ENCODE measurements at places on chromosomes 7 and 10.
A peak's percentile ranks its signal among the peaks of the same experiment; 100 is the strongest.

DNA sequence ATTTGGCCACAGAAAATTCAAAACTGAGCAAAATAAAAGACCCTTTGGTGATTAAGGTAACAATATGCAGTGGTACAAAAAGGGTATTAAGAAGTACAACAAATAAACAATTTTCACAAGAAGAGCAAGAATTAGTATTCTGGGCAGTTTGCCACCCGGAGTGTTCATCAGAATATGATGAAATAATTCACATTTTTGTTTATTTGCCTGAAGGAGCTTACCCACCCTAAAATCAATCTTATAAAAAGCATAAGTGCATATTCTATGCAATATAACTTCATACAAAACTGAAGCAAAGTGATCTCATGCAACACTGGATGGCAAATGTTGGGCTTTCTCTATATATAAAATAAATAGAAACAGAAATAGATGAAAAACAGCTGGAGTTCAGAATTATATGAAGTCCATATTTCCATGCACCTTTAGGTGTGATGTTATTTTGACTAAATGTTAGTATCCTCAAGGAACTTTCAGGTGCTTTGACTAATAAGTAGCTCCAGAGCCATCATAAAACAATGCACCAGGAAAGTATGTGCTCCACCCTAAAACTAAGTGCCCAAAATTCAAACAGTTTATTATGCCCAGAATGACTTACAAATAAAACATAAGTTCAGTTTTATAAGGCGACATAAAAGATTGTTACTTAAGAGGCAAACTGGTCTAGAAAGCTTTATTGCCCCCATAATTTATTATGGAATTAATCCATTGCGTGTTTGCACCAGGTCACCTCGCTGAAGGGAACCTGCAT, 474.3 kb downstream of the SEMA3D start:
- DNase-seq = no peak

- DNase-seq = no peak
Measured at GRCh38 chr7:95691464-95691863, 80.9 kb upstream of the DYNC1I1 start.

GRCh38 chr7:3432911-3433310, 131.9 kb downstream of the SDK1 start:
- no peak for DNase-seq

DNA sequence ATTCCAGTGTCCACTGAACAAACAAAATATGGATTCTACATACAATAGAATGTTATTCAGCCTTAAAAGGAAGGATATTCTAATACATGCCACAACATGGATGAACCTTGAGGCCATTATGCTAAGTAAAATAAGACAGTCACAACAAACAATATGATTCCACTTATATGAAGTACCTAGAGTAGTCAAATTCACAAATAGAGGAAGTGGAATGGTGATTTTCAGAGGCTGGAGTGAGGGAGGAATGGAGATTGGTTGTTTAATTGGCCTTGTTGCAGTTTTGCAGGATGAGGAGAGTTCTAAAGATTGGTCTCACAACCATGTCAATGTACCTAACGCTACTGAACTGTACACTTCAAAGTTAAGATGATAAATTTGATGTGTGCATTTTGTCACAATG, 119.6 kb downstream of the CHN2 start:
- DNase-seq = no peak

DNA sequence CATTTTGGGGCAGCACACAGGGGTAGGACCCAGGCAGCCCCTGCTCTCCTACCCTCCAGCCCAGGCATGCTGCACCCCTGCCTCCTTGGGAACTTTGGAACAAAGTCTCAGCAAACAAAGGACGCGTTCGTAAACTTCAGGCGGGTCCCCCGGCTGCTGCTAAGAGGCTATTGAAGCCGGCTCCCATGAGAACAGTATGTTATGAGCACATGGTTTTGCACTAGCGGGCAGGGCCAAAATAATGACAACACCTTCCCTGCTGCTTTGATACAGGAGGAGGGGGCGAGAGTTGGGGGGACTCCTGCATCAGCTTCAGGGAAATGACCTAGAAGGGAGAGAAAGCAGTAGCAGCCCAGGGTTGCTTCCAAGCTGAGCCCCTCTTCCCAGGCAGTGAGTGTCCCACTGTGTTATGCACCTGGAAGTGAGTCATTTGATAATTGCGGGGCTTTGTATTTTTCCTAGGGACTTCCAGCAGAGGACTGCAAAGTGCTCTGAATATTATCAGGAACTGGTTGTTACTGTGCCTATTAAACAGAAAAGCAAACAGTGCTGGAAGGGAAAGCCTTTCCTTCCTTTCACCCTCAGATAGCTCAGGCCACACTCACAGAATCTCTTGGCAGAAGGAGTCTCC, 6.9 kb downstream of the ITPRIP start:
- DNase-seq = no peak

GRCh38 chr10:35224045-35224740, 97.5 kb downstream of the CREM start:
- no peak for DNase-seq

- no peak for DNase-seq
Measured at GRCh38 chr10:22369434-22370072, 24.3 kb downstream of the SPAG6 start.

- no peak for DNase-seq
Measured at GRCh38 chr10:131516285-131516684, 204.8 kb upstream of the TCERG1L start.

DNA sequence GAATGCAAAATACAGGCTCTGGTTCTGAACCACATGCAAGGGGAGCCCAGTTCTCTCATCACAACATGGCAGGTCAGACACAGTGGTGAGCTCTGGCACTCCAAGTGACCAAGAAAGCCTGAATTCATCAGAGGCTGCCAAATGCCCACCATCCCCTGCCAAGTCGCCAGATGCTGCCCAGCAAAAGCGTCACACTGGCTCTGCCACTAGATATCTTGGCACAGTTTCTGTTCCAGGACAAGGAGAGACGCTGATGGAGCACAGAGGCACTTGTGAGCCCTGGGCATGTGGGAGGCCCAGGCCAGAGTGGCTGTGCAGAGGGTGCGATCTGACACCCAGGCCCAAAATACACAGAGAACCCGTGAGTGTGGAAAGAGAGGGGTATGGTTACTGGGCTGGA, 57.8 kb downstream of the GAD2 start:
- no peak for DNase-seq

GRCh38 chr7:17229228-17229627, 69.2 kb upstream of the AHR start:
- no peak for DNase-seq

DNA sequence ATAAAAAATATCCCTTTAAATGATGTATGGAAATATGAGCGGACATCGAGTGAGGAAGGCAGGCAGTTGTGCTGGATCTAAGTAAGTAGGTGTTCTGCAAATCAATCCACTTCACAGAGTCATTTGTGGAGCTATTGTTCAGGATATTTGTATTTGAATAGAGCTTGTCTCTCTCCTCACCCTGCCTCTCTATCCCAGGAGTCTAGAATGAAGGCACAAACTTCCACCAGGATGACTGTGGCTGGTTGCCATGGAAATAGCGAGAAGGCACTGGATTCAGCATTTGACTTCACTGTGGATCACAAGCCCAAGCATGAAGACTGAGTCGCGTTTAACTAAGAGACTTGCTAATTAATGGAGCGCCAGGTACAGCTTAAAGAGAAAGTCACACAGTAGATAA, 53.2 kb downstream of the NPY start:
- DNase-seq = no peak

GRCh38 chr10:10056961-10057360, 960.7 kb upstream of the CELF2 start:
- no peak for DNase-seq

DNA sequence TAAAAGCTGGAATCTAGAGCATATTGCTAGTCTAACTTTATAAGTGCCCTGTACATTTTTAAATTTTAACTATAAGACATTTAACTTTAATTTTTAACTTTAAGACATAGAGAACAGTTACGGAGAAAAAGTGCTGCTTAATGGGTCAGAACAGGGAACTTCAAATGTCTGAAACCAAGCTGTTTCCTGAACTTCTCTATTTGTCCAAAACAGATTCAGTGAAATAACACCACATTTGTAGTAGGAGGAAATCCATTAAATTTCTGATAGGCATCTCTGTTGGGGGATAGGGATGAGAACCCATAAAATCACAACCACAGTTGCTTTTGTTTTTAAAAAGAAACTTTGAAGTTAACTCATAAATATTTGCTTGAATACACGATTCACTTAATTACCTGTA, 170.8 kb upstream of the ANK3 start:
- no peak for DNase-seq

DNA sequence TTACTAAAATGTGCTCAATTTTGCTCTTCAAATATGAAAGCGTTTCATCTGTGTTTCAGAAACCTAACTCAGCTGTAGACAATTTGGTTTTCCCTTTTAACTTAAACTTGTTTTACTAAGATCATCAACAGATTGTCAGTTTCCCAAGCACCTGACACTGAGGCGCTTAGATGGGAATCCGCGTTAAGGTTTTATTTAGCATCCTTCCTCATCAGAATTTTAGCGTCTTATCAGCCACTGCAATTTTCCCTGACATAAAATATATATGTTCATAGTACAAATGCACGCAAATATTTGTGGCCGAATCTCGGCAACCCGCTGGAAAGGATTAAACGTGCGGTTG, 1.2 kb downstream of the SGCE start:
- DNase-seq = no peak

GRCh38 chr10:61931620-61932332, 30.3 kb downstream of the ARID5B start:
- DNase-seq = no peak

GRCh38 chr7:113813471-113813870, 105.3 kb downstream of the PPP1R3A start:
- DNase-seq = no peak

- DNase-seq = peak; percentile 96
Measured at GRCh38 chr10:110456046-110456445, 41.7 kb upstream of the DUSP5 start.

- no peak for DNase-seq
Measured at GRCh38 chr10:94173594-94173993, 179.9 kb downstream of the PLCE1 start.

- no peak for DNase-seq
Measured at GRCh38 chr7:76512941-76513816, 2.8 kb downstream of the UPK3B start.

DNA sequence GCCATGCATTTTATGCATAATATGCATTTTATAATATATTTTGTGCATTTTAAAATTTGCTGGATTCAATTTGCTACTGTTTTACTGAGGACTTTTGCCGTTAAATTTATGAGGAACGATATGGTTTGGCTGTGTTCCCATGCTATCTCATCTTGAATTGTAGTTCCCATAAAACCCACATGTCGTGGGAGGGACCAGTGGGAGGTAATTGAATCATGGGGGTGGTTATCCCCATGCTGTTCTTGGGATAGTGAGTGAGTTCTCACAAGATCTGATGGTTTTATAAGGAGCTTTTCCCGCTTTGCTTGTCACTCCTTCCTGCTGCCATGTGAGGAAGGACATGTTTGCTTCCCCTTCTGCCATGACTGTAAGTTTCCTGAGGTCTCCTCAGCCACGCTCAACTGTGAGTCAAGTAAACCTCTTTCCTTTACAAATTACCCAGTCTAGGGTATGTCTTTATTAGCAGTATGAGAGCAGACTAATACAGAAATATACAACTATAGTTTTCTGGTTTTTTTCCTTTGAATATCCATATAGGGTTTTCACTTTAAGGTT, 201.4 kb upstream of the SH2B2 start:
- peak; percentile 11 for DNase-seq

DNA sequence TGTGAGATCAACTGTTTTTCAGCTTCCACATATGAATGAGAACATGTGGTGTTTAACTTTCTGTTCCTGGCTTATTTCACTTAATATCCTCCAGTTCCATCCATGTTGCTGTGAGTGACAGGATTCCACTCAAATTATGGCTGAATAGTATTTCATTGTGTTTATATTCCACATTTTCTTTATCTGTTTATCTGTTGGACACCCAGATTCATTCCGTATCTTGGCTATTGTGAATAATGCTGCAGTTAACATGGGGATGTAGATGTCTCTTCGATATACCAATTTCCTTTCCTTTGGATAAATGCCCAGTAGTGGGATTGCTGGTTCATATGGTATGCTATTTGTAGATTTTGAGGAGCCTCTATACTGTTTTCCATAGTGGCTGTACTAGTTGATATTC, 47.9 kb downstream of the GALNT11 start:
- no peak for DNase-seq

- no peak for DNase-seq
Measured at GRCh38 chr10:19385846-19386450, 337.3 kb downstream of the MALRD1 start.

GRCh38 chr10:62619413-62619738, 185.1 kb upstream of the ADO start:
- peak; percentile 33 for DNase-seq

DNA sequence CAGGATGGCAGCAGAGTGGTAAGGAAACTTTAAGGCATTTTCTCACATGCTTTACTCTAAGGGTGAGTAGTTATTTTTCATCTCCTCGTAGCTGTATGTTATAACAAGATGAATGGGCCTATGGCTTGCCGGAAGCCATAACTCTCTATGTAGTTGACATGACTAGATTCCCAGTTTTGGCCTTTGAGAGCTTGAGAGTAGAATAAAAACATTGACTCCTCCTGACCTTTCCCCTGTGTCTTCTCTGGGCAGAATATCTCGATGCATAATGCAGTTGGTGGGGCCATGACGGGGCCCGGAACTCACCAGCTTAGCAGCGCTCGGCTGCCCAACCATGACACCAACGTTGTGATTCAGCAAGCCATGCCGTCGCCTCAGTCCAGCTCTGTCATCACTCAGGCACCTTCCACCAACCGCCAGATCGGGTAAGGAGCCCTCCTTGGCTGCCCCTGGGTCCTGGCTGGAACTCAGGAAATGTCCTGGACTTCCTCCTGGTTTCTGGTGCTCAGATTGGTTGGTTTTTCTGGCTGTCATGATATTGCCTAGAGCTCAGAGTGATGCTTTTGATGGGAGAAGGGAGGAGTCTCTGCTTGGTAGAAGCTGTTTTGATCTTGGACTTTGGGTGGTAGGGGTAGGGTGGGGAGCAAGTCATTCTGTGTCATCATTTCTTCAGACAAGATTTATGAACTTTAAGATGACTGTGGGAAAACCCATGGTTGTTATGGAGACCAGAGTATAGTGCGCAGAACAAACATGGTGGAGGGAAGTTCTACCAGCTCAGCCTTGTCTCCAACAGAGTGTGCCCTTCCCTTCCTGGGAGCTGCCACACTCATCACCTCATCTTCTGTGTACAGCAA, 158.0 kb downstream of the CREB5 start:
- DNase-seq = no peak

- peak; percentile 84 for DNase-seq
Measured at GRCh38 chr7:152312316-152312715, 123.5 kb downstream of the KMT2C start.

GRCh38 chr10:43689618-43689954, 40.9 kb upstream of the ZNF32 start:
- DNase-seq = no peak

GRCh38 chr7:87935384-87935706, 1.3 kb downstream of the ADAM22 start:
- DNase-seq = no peak

DNA sequence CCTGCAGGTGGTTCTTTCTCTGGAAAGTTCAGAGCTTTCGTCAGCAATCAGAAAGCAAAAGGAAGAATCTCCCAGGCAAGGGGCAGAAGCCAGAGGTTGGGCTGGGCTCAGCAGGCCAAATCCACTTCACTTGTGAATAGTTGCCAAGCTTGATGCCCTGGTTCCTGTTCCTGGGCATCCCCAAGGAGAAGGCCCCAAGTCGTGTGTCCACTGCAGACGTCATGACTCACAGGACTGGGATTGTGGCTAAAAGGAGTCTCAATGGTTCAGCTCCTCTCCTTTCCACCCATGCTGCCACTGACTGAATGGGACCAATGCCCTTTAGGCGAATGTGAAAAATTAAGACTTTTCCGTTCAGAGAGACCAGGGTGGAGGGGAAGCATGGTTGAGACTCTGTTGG, 38.6 kb upstream of the TRIM8 start:
- no peak for DNase-seq

- no peak for DNase-seq
Measured at GRCh38 chr7:138304071-138304320, 156.1 kb upstream of the TRIM24 start.

Data from myocyte (in vitro differentiated cells).